ENCODE measurements at places on chromosomes 5 and 9.

GRCh38 chr5:143471666-143472464 lies 68.4 kb upstream of the NR3C1 start:
- no peak for DNase-seq

DNA sequence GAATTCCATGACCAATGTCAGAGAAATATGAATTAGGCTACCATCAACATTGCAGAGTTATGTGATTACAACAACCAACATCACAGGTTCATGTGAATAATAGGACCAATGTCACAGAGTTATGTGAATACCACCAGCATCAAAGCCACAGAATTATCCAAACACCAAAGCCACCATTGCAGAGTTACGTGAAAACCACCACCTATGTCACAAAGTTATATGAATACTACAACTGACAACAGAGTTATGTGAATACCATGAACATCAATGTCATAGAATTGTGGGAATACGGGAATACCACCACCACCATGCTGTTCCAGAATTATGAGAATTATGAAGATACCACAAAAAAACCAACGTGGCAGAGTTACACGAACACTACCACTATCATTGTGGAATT lies 64.8 kb downstream of the SHC3 start:
- DNase-seq: no peak

GRCh38 chr9:83066771-83067170 lies 3.8 kb upstream of the RASEF start:
- DNase-seq: no peak

GRCh38 chr5:11719888-11720481 lies 184.3 kb downstream of the CTNND2 start:
- peak; percentile 67 for DNase-seq

DNA sequence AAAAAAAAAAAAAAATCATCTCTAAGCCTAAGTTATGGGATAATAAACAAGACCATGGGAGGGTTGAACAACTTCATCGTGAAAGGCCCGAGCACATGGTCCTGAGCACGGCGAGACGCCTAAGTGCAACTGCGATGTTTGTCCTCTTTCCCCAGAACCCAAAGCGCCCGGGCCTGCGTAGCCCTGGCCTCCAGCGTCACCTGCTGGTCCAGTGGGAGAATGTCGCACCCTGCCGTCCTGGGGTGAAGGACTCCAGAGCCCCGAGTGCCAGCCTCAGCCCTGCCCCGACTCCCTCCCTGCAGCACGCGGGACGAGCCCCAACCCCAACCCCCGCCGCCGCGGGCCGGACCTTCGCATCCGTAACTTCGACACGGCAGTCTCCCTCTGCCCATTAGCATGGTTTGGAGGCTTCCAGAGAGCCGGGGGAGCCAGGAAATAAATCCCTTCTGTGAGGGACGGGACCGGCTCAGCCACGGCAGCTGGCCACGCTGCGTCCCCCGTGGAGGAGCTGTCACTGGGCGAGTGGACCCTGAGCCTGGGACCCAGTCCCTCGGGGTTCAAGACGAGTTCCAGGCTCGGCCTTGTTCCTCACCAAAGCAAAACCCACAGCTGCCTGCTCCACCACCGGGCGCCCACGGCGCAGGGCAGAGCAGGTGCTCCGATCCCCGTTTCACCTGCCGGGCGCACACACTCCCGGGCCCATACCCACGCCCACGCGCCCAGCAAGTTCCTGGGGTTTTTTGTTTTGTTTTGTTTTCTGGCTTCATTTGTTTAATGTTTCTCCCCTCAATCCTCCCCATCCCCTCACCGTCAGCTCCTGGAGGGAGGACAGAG lies 132.5 kb upstream of the HAND1 start:
- no peak for DNase-seq

DNA sequence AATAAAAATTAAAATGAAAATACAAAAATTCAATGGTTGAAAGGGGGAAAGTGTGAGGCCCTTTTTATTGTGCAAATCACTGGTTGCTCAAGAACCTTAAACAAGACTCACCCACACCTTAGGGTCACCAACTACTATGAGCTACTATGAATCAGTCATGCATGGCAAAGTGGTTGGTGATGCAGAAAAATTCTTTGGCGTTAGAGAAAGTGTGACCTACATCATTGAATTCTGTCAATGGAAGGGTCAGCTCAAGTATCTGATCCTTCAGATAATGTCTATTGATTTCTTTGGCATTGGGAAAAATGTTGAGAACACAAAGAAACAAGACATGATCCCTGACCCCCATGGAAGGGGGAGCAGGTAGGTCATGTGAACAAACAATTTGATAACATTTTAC lies 149.7 kb upstream of the ADCY2 start:
- DNase-seq: no peak

Data from NCI-H2081 treated with DMSO at 0.1 percent for 48 hours (cell line).